GM12878 (cell line): ENCODE measurements at places on chromosomes 7 and 10. TPM values are rescaled to one million over a fixed set of nuclear protein-coding genes. Genes with fewer than 3 reads are reported as not detected.

DNA sequence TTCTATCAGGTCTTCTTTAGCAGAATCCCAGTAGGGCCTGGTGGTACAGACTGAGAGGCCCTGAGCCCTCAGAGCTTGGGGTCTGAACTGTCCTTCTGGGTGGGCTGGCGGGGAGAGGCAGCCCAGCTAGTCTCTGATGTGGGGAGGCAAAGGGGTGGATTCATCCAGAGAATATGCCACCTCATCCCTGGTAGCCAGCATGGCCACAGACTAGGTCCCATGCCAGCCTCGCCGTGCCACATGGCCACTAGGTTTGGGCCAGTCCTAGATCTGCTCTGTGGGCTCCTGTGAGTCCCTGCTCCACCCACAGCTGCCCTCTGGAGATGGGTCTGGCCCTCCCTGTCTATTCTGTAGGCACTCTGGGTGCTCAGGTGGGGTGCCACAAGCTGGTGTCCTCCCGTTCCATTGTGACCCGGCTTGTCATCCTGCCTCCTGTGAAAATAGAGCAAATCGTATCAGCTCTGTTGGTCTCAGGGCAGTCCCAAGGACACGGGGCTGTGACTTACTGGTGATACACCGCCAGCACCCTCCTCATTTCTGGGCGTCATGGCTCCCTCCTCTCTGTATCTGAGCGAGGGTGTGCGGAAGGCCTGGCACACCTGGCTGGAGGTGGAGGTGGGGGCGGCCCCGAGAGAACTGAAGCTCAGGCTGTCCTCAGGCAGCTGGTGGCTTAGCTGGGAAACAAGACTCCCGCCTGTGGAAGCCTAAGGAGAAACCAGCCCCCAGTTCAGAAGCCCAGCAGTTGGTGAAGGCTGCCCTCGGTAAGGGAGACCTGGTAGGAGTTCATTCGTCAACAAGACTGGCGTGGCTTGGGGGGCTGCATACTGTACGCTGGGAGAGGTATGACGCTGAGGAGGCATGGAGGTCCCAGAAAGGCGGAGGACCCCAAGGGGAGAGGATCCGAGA is 33.3 kb downstream of the UNC5B start:
- DNase-seq, result no peak

DNA sequence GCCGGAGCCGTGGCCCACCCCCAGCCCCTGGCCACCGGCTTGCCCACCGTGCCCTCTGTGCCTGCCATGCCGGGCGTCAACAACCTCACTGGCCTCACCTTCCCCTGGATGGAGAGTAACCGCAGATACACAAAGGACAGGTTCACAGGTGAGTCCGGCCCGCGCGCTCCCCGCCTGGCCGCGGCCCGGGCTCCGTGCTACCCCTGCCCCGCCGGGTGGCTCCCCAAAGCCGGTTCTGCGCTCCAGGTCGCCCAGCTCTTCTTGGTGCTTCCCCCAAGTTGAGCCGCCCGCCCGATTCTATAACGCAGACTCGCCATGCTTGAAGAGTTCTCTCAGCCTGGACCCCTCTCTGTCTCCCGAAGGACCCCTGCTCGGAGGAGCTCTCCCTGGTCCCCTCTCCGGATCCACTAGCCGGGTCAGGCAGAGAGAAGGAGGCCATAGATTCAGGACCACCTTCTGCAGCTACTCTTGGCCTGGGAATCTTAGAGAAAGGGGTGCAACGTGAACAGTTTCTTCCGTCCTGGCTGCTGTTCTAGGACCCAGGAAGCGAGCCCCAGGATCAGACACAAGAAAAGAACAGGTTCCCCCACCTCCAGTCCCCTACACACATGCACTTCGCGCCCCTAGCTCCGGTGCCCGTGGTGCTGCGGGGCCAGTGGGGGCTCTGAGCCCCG is 999 bp downstream of the TLX1 start:
- no peak for DNase-seq

LEP gene
- not detected in 2 replicates for total RNA-seq

DNA sequence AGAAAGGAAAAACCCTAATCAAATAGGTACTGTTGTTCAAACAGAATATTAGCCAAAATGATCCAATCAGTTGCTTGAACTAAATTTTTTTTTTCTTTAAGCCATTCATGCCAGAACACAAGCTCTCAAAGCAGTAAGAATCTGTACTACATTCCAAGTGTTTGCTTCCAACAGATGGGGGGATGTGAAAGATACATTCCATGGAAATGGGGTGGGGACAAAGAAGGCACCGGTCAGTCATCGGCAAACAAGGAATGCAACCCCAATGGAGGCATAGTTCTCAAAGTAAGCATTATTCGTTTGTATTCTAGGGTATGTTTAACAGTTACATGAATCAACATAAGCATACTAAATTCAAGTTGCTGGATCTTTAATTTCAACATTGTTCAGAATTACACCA is 32.5 kb downstream of the C10orf143 start:
- DNase-seq, result no peak

SUGCT gene
- total RNA-seq, result 0.51 and 1.0 TPM in 2 replicates

DNA sequence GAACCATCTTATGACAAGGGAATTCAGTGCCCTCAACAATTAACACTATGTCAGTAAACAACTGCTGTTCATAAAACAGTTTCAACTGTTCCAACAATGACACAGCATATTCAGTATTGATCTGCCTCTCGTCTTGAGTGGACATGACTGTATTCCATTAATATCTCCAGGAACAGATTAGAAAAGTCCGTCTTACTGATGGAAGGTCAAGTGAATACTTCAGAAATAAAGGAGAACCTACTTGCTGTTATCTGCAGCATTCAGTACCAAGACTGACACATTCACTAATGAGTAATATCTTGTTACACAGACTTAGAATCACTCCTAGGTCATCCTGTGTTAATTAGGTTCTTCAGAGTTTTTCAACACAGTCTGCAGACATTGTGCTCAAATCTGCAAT is 12.1 kb downstream of the KBTBD2 start:
- no peak for DNase-seq

DNA sequence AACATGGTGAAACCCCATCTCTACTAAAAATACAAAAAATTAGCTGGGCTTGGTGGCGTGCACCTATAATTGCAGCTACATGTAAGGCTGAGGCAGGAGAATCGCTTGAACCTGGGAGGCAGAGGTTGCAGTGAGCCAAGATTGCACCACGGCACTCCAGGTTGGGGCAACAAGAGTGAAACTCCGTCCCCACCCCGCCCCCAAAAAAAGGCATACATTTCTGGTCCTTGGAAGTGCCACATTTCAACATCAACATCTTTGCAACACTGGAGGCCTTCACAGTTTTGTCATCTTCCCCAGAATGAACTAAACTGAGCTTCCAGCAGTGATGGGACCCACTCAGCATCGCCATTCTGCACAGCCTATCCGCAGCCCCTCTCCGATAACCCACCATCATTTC is 36.6 kb downstream of the FAM53B start:
- DNase-seq, result no peak

FOXI2 gene
- not detected in 2 replicates for total RNA-seq

ITGA8 gene
- total RNA-seq, result 0.03 TPM in 1 of 2 replicates, not detected in the other

DNA sequence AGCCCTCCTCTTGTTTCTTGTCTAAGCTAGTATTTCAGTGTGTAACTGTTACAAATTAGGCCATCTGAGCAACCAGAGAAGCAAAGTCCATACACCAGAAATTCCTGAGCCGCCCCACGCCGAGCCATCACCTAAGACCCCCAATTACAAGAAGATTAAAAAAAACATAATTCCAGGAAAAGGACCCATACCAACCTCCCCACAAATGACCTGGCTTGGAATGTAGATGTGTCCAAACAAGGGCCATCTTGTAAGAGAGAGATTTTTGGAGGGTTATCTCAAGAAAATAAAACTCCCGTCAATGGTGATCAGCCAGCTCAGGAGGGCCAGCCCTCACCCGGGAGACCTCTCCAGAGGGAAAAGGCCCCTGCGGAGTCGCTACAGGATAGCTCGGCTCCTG is 83.1 kb downstream of the LRGUK start:
- DNase-seq, result no peak

GRCh38 chr7:12518920-12519681 is 51.4 kb upstream of the SCIN start:
- DNase-seq, result no peak

CYP2C19 gene
- 0.11 TPM in 1 of 2 replicates, not detected in the other for total RNA-seq

LIPK gene
- not detected in 2 replicates for total RNA-seq

DNA sequence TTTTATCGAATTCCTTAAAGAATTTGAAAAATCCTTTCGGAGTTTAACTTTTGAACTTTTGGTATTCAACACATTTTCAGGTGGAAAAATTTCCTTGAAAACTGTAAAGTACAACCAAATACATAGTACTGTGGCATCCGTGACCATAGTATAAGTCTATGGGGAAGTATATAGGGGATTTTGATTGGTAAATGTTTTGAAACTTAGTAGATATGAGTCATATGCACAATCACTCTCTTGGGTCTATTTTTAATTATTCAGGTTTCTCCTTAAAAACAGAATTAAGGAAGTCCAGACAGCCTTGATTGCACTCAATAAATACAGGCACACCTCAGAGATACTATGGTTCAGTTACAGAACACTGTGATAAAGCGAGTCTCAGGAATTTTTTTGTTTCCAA is 64.2 kb downstream of the AVL9 start:
- no peak for DNase-seq

VAX1 gene
- not detected in 2 replicates for total RNA-seq

DNA sequence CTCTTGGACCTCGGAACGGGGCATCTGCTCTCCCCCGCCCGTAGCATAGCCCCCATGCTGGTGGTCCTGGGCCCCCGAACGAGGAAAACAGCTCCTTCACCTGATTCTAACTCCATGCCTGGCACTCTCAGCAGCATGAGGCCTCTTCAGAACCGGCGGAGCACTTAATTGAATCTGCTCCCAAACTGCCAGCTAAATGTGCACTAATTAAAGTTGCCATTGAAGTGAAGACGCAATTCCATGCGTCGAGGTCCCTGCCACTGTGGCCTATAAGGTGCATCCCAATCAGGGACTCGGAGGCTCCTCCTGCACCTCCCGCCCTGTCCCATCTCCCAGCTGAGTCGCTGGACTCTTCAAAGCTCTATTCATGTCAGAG is 41.3 kb upstream of the ADGRA1 start:
- DNase-seq, result no peak

GRCh38 chr10:78780551-78780961 is 288.2 kb upstream of the ZMIZ1 start:
- DNase-seq, result no peak
